Breast epithelium (tissue), 4 donors: ENCODE measurements at places on chromosomes 4 and X. TPM values are rescaled to one million over a fixed set of nuclear protein-coding genes. Genes with fewer than 3 reads are reported as not detected.

DNA sequence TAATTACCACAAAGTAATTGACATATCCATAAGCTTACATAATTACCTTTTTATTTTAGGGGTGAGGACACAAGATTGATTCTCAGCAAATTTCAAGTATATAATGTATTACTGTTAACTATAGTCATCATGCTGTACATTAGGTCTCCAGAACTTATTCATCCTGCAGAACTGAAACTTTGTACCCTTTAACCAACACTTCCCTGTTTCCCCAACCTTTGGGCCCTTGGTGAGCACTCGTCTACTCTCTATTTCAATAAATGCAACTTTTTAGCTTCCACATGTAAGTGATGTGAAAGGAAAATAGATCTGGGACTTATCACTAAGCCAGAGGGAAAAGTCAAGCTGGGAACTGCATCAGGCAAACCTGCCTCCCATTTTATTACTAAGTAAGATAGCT, 33.6 kb upstream of the CCNG2 start:
- no peak for DNase-seq

DNA sequence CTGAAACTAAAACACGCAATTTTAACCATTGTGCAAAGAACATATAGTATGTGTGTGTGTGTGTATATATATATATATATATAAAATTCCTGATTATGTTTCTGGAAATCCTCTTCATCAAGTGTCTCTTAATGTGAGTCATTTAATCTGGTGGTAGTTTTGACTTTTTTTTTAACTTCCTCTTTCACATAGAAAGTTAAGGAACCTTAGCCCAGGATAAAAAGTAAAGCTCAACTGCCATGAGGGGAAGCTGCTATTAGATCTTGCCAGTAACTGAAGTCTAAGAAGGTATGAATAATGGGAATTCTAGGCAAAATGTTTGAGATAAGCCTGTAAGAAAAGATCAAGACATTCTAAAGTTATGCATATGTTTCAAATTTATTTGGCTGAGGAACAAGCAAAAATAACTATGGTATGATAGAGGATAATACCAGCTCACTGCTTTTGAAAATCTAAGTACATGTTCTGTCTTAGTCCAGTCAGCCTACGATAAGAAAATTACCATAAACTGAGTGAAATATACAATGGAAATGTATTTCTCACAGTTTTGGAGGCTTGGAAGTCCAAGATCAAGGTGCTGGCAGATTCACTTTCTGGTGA, 757.0 kb downstream of the TRAM1L1 start:
- no peak for DNase-seq

GRCh38 chr4:77344001-77344400, 187.0 kb downstream of the CCNG2 start:
- DNase-seq: no peak

GRCh38 chr4:37516057-37516775, 170.0 kb downstream of the RELL1 start:
- DNase-seq: no peak

ADH1A gene
- total RNA-seq: not detected

ARSJ gene
- total RNA-seq: 8.8 TPM

ZNF330 gene
- 27.5 TPM for total RNA-seq

RAB33A gene
- total RNA-seq: 0.73 TPM

SATL1 gene
- not detected for total RNA-seq
